SK-N-SH (cell line): ENCODE measurements at places on chromosomes 16 and 17. TPM values are rescaled to one million over a fixed set of nuclear protein-coding genes. Genes with fewer than 3 reads are reported as not detected.

DNA sequence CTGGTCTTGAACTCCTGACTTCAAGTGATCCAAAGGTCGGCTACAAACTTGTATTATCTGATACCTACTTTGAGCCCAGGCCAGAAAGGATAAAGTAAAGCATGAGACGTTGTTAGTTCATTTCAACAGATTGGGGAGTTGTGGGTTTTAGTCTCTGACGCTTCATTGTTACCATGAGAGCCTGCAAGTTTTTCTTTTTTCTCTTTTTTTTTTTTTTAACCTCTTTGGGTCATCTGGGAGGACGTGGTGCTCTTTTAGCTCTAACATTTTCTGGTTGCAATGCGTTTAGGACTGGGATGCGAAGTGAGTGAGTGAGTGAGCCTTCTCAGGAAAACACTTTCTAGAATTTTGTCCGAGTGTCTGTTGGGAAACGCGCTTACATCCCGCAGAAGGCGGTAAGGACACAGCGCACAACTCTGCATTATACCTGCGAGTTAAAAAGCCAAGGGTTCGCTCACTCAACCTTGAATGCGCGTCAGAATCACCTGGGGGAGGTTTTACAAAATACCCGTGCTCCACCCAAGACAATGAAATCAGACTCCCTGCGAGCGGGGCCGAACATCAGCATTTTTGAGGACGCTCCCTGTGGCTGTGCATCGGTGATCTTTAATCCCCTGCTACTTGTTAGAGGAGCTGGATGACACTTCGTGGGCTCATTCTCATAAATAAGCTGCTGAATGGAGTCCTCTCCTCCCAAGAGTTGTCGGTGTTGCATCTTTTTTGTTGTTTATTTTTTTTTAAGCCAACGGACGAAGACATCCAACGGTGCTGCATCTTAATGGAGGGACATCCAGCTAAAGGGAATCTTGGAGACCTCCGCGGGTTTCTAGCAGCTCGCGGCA lies 629 bp upstream of the RNF135 start:
- H3K4me3 ChIP-seq: no peak overlapping the region
- DNase-seq: no peak
- no peaks in the 10 kb centered on the region for H3K36me3 ChIP-seq
- H3K4me1 ChIP-seq: no peaks in the 10 kb centered on the region

GRCh38 chr16:19274165-19274797 lies 11.2 kb upstream of the CLEC19A start:
- no peak overlapping the region for H3K4me3 ChIP-seq
- no peaks in the 10 kb centered on the region for H3K36me3 ChIP-seq
- no peaks in the 10 kb centered on the region for H3K27me3 ChIP-seq
- no peak overlapping the region for H3K27ac ChIP-seq
- H3K4me1 ChIP-seq: no peaks in the 10 kb centered on the region
- no peak for DNase-seq

DNA sequence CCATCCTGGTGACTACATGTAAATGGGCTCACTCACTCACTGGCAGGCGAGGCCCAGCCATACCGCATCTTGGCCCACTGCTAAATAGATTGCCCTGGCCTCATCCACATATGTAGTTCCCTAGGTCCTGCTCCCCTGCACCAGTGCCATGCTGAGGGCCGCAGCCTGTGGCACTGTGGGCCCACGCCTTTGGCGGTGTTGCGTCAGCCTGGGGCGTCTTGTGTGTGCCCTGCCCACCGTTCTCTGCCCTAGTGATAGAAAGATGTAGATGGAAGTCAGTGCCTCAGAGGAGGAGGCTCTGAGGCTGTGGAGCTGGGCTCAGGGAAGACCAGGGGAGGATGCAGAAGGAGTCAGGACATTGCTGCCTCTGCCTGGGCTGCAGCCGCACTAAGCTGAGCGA lies 18.9 kb downstream of the C17orf75 start:
- H3K27ac ChIP-seq: no peak overlapping the region
- no peaks in the 10 kb centered on the region for H3K27me3 ChIP-seq
- no peak for DNase-seq
- H3K4me1 ChIP-seq: 0 out of 2 replicates have a peak, but pooled peaks cover 8% of the 10 kb centered on the region
- no peak overlapping the region for H3K4me3 ChIP-seq

- no peak overlapping the region for H3K4me3 ChIP-seq
- H3K4me1 ChIP-seq: no peaks in the 10 kb centered on the region; the same call in 1 of the 2 replicates
- DNase-seq: no peak
- H3K36me3 ChIP-seq: peaks cover 14% of the 10 kb centered on the region
- no peaks in the 10 kb centered on the region for H3K27me3 ChIP-seq
Measured at GRCh38 chr16:23092801-23093117, 56.5 kb downstream of the USP31 start.

DNA sequence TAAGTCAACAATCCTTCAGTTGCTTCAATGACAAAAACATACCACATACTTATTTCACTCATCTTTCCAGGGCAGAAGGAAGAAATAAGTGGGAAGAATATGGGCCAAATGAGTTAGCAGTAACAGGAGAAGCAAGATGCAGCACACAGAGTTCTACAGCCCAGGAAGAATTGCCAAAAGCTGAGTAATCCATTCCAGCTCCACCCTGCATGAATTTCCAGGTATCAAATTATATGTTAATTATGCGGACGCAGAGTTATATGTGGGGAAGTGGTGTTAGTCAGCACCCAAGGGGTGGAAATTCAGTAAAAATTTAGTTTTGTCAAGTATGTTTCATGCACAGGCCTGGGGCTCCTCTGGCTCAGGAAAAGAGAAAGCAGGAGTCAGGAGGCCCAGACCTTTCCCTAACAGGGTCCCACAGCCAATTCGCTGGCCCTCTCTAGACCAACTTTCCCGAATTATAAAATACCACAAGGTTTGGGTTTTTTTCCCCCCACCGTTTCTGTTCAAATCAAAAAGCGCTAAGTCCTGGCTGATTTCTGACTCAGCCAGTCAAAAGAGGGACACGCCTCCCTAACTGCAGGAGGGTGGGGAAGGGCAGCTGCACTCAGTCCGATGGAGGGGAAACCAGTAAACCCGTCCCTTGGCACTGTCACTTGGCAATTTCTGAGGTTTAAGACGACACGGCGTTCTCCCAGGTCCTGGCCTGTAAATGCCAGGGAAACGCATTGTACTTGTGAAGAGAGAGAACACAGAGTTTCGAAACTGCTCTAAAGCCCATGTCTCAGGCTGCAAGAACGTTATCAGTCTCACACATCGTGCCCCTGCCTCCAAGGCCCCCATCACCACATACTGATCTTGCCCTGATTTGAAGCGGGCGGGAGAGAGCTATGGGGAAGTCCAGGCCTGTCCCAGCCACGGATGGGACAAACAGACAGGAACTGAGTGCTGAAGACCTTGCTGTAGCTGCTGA lies 58.1 kb downstream of the ZFHX3 start:
- no peak for DNase-seq
- H3K4me3 ChIP-seq: peak overlapping the region; percentile 33; the same call in 1 of the 2 replicates
- H3K4me1 ChIP-seq: peaks cover 46% of the 10 kb centered on the region
- H3K27me3 ChIP-seq: no peaks in the 10 kb centered on the region
- H3K36me3 ChIP-seq: no peaks in the 10 kb centered on the region
- peak overlapping the region; percentile 67 for H3K27ac ChIP-seq

DNA sequence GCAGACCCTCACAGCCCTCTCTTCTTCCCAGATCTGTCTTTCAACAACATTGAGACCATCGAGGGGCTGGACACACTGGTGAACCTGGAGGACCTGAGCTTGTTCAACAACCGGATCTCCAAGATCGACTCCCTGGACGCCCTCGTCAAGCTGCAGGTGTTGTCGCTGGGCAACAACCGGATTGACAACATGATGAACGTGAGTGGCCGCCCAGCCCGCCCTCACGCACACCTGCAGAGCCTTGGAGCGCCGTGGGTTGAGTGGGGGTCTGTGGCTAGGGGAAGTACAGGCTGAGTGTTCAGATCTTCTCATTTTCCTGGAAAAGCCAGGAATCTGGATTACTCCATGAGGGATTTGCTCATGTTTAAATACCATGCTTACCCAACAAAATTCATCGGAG lies 15.2 kb downstream of the DRC3 start:
- no peaks in the 10 kb centered on the region for H3K27me3 ChIP-seq
- no peak overlapping the region for H3K27ac ChIP-seq
- H3K36me3 ChIP-seq: no peaks in the 10 kb centered on the region
- no peaks in the 10 kb centered on the region; the same call in 1 of the 2 replicates for H3K4me1 ChIP-seq
- no peak for DNase-seq
- no peak overlapping the region for H3K4me3 ChIP-seq

The KRT40 gene
- not detected in 2 replicates for polyA plus RNA-seq

DNA sequence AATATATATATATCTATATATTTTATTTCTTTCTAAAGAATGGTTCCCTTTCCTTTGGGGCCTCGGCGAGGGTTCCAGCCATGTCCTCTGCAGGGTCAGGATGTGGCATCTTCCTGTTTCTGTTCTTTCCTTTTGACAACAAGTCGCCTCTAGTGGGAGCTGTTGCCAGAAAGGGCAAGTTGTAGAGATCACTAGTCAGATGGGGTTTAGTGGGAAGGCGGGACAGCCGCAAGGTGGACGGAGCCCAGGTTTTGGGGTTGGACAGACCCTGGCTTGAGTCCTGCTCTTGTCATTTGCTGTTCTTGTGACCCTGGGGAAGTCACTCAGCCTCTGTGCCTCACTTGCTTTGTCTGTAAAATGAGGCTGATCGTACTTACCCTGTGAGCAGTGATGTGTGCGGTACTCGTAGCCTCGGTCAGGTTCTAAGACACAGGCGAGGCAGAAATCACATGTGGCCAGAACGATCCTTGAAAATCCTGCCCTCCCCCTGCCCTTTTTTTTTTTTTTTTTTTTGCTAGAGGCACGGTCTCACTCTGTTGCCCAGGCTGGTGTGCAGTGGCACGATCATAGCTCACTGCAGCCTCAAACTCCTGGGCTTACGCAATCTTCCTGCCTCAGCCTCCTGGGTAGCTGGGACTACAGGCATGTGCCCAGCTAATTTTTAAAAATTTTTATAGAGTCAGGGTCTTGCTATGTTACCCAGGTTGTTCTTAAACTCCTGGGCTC lies 80.1 kb downstream of the ABCC6 start:
- no peak overlapping the region for H3K4me3 ChIP-seq
- no peaks in the 10 kb centered on the region for H3K4me1 ChIP-seq
- H3K27ac ChIP-seq: no peak overlapping the region
- peaks cover 31% of the 10 kb centered on the region; the same call in 1 of the 2 replicates for H3K36me3 ChIP-seq
- no peaks in the 10 kb centered on the region for H3K27me3 ChIP-seq
- no peak for DNase-seq

The ZNF385C gene
- polyA plus RNA-seq: 0.05 and 0.13 TPM in 2 replicates

The SPEM3 gene
- polyA plus RNA-seq: not detected in 2 replicates

The KRTAP4-6 gene
- polyA plus RNA-seq: not detected in 2 replicates

DNA sequence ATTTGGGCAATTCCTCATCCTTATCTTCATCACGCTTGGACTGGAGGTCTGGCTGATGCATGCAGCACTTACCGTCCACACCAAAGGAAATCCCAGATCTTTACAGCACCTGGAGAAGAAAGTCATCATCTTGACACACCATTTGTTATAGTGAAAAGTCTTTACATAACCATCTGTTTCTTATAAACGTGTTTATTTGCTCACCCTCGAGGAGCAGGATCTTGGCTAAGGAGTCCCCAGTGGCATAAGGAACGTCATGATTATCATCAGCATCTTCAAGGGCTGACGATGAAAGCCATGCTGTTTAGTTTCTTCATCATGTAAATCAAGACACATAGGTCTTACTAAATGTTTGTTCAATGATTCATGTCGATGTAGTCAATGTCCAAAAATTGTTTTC lies 248.8 kb upstream of the ELAC2 start:
- no peaks in the 10 kb centered on the region for H3K36me3 ChIP-seq
- peaks cover 13% of the 10 kb centered on the region; the same call in 1 of the 2 replicates for H3K27me3 ChIP-seq
- H3K4me1 ChIP-seq: no peaks in the 10 kb centered on the region
- H3K4me3 ChIP-seq: no peak overlapping the region
- H3K27ac ChIP-seq: no peak overlapping the region

DNA sequence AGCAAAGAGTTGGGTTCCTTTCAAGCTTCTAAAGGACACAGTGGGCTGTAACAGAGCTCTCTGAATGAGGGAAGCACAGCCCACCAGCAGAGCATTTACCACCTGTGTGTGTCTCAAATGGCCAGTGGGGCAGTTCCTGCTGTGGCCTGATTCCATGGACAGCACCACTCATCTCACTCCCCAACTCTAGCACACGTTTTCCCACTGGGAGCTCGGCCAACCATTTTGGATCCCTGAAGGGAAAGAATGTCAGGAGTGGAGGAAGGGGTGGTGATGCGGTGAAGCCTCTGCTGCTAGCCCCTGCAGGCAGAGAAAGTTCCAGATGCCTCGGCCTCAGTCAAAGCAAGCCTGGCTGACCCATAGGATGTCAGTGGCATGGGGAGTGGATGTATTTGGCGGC lies 86.6 kb downstream of the PLXDC1 start:
- no peak overlapping the region for H3K27ac ChIP-seq
- no peak for DNase-seq
- no peaks in the 10 kb centered on the region for H3K27me3 ChIP-seq
- H3K4me3 ChIP-seq: no peak overlapping the region

DNA sequence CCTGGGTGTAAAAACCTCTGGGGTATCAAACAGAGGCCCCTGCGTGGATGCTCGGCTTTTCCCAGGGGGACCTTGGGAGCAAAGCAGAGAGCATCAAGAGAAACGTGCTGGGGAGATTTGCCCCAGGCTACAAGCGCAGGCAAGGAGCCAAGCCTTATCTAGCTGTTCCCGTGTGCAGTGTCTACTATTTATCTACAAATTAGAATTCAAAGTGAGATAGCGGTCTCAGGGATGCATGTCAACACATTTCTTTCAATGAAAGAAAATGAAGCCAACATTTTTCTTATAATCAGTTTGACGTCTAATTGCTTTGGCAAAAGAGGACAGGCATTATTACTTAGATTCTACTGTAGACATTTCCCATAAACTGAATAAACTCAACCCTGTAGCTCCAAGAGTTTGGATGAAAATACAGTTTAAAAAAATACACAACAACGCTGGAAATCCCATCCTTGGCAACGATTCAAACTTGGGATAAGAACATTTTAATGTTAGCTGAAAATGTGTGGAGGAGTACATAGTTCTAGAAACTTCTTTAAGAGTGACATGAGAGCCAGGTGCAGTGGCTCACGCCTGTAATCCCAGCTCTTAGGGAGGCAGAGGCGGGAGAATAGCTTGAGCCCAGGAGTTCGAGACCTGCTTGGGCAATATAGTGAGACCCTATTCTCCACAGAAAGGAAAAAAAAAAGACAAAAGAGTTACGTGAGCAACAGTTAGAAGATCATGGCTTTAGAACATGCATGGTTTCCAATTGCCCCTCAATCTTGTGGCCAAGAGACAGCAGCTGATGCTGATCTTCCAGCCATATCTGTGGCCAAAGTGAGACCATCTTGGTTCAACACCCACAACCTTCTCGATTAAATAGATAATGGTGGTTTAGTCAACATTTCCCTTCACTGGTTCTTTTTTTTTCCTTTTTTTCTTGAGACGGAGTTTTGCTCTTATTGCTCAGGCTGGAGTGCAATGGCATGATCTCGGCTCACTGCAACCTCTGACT lies 7.2 kb downstream of the SPNS3 start:
- H3K27ac ChIP-seq: no peak overlapping the region
- H3K4me1 ChIP-seq: peaks cover 18% of the 10 kb centered on the region; the same call in 1 of the 2 replicates
- no peak overlapping the region for H3K4me3 ChIP-seq
- DNase-seq: peak; percentile 70
- H3K36me3 ChIP-seq: no peaks in the 10 kb centered on the region

The HS3ST3A1 gene
- polyA plus RNA-seq: 17.1 and 22.6 TPM in 2 replicates

The KRT9 gene
- not detected in 2 replicates for polyA plus RNA-seq

- H3K27me3 ChIP-seq: no peaks in the 10 kb centered on the region
- no peak overlapping the region for H3K4me3 ChIP-seq
- H3K36me3 ChIP-seq: no peaks in the 10 kb centered on the region
Measured at GRCh38 chr16:50833929-50834328, 92.0 kb downstream of the CYLD start.

The ATPAF2 gene
- polyA plus RNA-seq: 17.0 and 20.8 TPM in 2 replicates

The LITAFD gene
- polyA plus RNA-seq: not detected in 2 replicates
